Activated naive CD8-positive, alpha-beta T cell treated with anti-CD3 and anti-CD28 coated beads, Interleukin-2, amount 50 U/mL, for 24 hours (primary cell): ENCODE measurements at places on chromosomes 7 and 10.
A peak's percentile ranks its signal among the peaks of the same experiment; 100 is the strongest.

DNA sequence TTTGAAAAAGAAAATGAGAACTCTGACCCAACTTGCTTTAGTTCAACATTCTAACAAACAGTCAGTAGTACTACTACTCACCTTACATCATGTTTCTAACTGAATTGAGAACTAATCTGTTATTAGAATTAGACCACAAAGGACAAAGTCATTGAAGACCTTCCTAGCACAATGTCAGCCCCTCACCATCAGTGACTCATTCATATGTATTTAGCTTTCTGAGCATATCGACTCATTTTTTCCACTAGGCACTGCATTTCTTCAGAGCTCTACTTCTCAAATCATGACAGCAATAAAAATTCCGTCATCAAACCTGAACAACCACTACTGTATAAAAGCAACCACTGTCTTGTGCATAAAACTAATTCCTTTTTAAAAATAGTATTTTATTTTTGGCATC lies 4.4 kb upstream of the LRRN3 start:
- no peak for DNase-seq

DNA sequence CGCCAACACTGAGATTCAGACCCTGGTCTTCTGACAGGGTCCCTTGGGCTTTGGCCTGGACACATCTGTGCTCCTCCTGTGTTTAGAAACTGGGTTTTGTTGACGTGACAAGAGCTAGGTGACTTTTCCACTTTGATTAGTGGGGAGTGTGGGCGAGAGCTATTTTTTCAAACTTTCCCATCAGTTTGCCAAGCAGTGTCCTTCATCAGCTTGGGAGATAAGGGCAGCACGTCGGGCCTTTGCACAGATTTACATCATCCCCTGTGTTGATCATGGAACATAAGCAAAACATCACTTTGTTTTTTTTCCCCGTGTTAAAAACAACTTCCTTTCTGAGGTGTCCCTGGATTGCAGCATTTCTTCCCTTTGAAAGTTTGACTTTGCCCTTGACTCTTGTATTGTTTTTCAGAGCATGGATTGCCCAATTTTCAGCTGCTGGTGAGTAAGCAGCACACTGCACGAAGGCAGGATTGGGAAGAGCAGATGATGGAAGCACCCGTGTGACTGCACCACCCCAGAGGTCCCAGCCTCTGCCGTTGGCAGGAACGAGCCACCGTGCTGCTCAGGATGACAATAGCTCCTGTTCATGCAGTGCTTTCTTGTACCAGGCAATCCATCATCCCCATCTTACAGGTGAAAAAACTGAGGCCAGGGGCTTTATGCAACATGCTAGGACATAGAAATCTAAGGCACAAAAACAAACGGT lies 6.4 kb upstream of the IGFBP1 start:
- no peak for DNase-seq

GRCh38 chr7:111164442-111164841 lies 73.5 kb downstream of the LRRN3 start:
- no peak for DNase-seq

- no peak for DNase-seq
These were observed 54.8 kb downstream of the MINDY3 start for GRCh38 chr10:15805395-15806058.

DNA sequence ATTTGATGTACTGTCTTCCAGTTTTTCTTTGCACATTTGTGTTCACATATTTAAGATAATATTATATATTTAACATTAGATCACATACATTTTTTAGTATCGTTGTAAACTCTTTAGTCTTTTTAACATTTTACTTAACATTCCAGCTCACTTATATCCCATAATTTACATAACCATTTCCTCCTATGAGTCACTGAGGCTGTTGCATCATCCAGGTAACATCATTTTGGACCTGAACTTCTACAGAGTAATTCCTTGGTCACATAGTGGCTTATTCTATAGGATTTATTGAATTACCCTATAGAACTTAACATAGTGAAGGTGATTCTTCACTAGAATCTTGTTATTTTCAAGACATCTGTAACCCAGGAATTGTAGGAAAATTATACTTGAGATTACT lies 194.4 kb downstream of the POU6F2 start:
- DNase-seq, result no peak

DNA sequence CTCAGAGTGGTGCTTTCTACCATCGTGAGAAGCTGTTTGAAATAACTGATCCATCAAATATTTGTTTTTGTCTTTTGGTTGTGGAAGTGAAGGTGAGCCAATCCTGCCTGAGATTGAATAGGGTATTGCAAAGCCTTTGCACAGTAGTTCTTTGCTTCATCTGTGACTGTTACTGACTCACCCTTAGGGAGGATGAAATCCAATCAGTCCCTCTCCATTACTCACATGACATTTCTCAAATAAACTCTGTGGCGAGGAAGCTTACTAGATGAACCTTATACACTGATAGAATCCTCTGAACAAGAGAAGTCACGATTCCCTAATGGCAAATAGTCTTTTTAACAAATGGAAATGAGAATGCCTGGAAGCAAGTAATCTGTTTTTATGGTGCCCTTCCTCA lies 31.9 kb downstream of the HEPACAM2 start:
- no peak for DNase-seq

DNA sequence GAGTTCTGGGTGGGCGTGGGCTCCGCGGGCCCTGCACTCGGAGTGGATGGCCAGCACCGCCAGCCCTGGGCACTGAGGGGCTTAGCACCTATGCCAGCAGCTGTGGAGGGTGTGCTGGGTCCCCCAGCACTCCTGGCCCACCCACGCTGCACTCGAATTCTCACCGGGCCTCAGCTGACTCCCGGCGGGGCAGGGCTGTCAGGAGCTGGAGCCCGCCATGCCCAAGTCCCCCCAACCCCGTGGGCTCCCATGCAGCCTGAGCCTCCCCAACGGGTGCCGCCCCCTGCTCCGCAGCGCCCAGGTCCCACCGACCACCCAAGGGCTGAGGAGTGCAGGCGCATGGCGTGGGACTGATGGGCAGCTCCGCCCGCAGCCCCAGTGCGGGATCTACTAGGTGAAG lies 93.1 kb downstream of the SLC25A13 start:
- DNase-seq, result no peak

DNA sequence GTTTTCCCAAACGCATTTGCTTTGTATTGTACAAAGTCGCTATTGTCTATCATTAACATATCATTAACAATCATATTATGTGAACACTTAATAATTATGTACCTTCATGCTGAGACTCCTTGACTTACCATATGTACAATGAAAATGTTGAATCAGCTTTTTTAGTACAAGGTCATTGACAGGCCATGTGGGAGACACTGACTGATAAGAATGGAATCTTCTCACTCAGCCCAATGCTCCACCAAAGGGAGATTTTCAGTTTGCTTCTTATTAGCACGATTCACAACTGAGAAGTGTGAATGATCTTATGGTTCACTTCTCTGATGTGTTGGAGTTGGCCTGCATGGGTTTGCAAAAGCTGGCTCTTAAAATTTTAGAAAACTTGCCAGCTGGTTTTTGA lies 253.5 kb upstream of the TEX47 start:
- DNase-seq, result no peak

DNA sequence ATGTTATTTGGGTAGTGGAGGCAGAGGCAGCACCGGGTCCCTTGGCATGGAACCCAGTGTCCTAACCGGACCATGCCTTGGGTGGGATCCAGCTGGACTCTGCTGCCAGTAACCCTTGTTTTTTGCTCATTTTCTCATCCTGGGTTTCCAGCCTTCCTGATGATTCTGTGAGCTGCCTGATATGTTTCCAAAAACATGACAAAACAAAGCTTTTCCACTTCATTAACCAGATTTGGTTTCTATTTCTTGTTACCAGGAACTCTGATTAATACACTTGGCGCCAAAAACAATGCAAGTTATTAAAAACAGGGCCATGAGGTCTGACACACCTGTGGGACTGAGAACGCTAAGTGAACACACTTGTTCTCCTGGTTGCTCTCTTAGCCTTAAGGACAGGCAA lies 32.8 kb upstream of the DLG5 start:
- DNase-seq, result no peak

- DNase-seq, result no peak
These were observed 28.2 kb downstream of the AP5Z1 start for GRCh38 chr7:4803397-4804241.

DNA sequence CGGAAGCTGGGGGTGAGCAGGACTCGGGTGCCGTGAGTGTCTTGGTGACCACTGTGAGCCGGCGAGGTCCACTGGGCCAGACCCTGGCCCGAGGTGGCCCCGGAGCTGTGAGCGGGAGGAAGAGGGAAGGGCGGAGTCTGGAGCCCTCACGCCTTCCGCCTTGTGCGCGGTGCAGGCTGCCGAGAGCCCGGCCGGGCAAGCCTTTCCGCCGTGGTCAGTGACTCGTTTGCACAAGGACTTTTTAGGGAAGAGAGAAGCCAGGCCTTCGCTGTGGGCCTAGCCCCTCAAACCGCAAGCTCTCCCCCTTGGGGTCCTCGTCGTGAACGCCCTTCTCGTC lies 40.9 kb upstream of the ZNF32 start:
- DNase-seq, result peak; percentile 47

DNA sequence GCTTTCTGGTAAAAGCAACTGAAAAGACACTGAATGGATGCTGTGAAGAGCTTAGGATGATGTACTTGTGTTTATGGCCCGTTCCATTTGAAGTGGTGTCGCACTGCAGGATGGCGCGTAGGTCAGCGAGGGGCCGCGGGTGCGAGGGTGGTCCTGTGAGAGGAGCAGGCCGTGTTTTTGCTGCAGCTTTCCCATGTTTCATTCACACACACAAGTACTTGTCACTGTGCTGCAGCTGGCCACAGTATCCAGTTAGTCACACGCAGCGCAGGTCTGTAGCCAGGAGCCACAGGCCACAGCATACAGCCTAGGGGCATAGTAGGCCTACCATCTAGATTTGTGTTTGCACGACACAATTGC lies 23.2 kb downstream of the WIPI2 start:
- DNase-seq, result no peak

- no peak for DNase-seq
These were observed 4.7 kb upstream of the MUC12 start for GRCh38 chr7:100964630-100965029.

DNA sequence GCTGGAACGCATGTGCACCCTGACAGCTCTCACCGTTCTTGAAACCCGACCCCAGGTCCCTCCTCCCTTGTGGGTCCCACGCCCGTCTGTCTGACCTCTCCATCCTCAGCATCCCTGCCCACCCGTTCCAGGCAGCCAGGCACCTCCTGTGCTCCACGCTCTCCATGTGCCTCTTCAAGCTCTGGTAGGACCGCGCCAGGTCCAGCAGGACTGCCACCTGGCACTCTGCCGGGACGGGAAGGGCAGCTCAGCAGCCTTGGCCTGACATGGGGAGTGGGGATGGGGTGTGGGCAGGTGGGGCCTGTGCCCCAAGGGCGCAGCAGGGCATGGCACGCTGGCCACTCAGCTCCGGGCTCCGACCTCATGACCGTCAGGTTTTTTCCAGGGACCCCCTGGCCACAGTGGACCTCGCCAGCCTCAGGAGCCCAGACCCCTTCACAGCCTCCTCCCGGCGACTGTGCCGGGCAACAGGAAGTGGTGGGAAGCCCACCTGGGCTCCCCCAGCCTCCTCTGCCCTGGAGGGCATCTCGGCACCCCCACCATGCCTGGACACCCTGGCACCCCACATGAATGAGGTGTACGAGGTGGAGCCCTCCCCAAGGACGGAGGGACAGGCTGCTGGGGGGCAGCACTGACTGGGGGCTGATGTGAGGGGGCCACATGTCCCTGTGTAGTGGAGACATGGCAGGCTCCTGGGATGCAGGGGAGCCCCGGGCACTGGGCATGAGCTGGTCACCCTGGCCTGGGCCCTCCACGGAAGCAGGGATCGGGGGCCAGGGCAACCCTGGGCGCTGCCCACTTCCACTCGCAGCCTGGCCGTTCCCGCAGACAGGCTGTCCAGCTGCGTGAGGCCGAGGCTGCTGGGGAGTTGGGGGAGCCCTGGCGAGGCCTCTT lies 25.1 kb upstream of the NKX6-2 start:
- DNase-seq, result no peak

DNA sequence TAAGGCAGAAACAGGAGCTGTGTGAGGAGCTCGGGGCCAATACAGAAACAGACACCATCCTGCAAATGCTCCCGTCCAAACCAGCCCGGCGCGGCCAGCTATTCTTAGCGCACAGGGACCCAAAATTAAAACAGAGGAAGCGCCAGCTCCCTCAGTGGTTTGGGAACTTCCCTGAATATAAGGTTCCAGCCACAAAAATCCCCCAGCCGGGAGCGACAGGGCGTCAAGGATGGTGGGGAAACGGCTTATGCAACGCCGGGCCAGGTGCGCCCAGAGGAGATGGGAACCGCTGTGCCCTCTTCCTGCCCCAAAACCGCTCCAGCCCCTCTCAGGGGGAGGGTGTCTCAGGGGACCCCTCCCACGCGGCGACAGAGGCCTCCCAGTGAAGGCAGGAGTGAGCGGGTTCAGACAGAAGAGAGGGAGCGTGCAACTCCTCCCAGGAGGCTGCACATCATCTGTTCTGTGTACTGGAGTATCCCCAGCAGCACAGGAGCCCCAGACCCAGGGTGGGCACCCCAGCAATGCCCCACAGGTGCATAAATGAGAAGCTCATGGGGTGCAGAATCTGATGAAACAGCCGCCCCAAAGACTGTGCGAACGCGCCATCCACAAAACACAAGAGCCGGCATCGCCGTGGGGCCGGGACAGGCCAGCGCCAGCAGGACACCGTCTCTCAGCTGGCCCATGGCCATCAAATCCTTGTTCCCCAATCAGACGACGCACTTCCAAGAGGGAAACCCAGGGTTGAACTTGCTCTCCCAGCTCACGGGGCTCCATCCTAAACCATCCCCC lies 73.9 kb upstream of the PDGFA start:
- peak; percentile 52 for DNase-seq

GRCh38 chr7:28292834-28293526 lies 112.4 kb upstream of the JAZF1 start:
- no peak for DNase-seq

GRCh38 chr7:2519119-2519930 lies at the start of gene LFNG:
Gene LFNG (plus strand): TSS chr7:2519774. CDS start chr7:2519862, 88 bp downstream.
- peak; percentile 90 for DNase-seq
